ENCODE measurements at places on chromosomes 1 and 21.

- no peak for DNase-seq
These were observed 7.7 kb upstream of the SLC26A9 start for GRCh38 chr1:205950826-205951549.

- no peak for DNase-seq
These were observed 155.1 kb upstream of the IGSF21 start for GRCh38 chr1:17952506-17952905.

GRCh38 chr1:117128323-117129079 lies 7.0 kb upstream of the TRIM45 start:
- DNase-seq, result peak; percentile 40

- no peak for DNase-seq
These were observed 27.1 kb upstream of the KCNK2 start for GRCh38 chr1:215055281-215055935.

DNA sequence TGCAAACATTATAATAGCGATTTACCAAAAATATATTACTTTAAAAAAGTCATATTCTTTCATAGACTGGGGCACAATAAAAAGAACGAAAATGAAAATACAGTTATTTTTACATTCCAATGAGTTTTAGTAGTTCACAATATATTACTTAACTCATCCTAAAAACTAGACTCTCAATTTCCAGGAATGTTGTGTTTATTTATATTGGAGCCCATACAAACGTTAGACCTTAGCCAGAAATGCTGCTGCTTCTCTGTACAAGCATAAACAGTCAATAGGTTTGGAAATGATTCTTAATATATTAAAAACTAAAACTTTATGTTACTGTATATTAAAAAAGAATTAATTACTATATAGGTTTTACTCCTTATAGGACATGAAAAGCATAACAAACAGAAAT lies 302.3 kb downstream of the BRINP3 start:
- DNase-seq, result no peak

DNA sequence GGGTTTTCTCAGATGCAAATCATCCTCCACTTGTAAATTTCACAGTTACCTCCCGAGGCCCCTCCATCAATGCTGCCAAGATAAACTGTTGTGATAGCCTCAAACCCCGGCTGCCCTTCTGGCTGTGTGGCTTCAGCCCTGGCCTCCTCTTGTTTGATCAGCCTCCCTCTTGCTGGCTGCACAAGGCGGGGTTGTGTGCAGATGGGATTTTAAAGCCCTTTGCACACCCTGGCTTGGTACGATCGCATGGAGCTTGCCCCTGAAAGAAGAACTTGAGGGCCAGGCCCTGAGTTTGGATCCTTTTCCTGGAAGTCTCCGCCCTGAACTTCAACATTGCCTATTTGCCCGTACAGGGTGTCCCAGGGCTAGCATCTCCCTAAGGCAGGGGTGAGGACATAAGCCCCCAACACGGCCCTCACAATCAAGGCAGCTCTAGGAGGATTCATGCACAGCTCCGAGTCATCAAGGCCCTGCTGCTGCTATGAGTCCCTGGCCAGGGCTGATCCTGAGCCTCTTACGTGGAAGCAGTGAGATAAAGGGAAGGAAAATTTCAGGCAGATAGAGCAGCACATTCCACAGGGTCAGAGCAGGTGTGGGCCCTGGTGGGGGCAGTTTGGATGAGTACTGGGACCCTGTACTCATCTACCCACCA lies 181.2 kb upstream of the VAMP3 start:
- DNase-seq, result no peak

- DNase-seq, result no peak
These were observed 103.9 kb upstream of the KCND3 start for GRCh38 chr1:112093372-112093694.

DNA sequence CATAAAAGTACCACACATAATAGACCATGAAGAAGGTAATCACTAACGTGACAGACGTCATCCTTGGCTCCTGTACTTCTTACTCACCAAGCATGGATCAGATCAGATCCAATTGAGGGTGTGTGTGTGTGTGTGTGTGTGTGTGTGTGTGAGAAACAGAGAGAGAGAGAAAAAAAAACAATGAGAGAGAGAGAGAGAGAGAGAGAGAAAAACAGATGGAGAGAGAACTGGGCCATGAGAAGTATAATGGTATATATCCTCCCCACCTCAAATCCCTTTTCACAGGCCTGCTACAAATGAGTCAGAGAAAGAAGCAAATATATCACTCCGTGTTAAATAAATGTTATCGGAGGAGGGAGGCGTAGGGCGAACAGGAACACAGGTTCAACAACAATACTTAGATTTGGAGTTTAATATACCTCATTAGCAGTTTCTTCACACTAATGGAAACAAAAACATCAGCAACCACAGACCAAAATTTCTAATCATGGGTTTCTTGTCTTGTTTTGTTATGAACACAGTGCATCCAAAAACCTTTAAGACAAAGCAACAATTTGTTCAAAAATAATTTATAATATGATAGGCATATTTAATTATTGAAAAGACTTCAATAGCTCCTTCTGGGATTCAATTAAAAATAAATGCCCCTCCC lies 45.3 kb downstream of the TIAM1 start:
- no peak for DNase-seq

- no peak for DNase-seq
These were observed 97.4 kb upstream of the KRTAP19-8 start for GRCh38 chr21:31135531-31136184.

DNA sequence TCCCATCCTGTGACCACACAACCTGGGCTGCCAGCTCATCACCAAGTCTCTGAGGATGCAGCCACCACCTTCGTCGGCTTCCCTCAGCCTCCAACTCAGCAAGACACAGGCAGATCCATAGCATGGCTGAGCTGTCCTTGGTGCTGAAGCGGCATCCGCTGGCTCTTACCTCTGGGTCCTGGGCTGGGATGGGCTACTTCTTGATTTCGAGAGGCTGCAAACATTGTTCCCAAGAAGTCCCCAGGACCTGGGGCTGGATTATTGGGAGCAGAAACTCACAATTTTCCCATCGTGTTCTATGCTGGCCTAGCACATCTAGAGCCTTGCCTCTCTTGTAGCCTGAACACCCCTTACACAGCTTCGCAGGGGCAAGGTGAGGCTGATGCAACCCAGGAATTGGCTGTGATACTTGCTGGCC lies 24.9 kb upstream of the C1QA start:
- peak; percentile 16 for DNase-seq

- no peak for DNase-seq
These were observed 310.1 kb downstream of the DPYD start for GRCh38 chr1:97610748-97611147.

DNA sequence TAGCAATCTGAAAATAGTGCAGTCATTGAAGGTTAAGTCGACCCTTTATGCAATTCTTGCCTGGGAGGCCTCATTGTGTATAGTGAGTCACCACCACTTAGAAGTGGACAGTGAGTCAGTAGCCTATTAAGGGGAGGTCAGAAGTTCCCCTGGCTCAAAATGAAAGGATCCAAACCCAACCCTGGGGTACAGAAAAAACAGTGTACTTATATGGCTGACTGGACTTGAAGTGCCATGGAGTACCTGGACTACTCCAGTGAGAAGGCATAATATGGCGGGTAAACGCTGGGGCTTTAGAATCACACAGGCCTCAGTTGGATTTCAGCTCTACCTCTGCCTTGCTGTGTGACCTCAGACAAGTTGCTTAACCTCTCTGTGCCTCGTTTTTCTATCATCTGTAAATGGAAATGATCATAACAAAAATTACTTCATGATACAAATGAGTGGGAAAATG lies 2.2 kb upstream of the BCL9 start:
- no peak for DNase-seq

DNA sequence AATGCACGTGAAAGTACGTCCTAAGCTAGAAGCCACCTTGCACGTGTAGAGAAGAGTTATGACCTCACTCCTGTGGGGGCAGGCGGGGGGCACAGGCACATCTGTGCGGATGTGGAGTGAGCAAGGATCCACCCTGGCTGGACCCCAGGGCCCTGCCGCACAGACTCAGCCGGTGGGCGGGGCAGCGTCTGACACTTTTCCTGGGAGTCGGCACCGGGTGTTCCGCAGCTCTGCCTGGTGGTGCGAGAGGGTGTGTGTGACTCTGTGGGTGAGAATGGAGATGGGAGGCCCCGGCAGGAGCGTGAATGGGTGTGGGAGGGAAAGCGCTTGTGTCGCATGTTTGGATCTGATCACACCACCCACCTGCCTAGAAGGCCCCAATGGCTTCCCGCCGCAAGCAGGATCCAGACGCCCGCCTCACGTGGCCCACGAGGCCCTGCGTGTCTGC lies 29.5 kb downstream of the RAP1GAP start:
- no peak for DNase-seq

GRCh38 chr21:44327603-44327974 lies 11.6 kb downstream of the CFAP410 start:
- no peak for DNase-seq

DNA sequence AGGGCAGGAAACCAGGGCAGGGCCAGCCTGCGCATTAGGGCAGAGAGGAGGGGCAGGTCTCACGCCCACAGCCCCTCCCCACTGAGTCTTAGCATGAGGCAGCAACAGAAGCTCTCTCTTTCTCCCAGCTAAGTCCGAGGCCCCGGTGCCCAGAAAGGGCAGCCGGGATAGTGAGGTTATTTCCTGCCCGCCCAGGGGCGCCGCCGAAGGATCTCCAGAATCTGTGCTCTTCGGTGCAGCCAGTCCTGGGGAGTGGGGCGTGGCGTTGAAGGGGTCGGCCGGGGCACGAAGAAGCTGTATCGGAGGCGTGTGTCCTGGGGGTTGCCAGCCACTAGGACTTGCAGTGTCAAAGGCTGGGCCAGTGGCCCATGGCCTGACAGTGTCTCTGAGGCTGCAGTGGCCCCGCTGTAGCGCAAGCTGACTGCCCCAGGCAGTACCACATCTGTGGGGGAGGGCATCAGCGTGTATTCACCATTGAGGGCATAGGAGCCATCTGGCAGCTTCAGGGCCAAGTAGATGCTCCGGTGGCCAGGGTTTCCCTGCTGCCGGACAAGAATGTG lies 7.8 kb downstream of the ADAMTS4 start:
- DNase-seq, result no peak

- no peak for DNase-seq
These were observed 90.5 kb upstream of the JAK1 start for GRCh38 chr1:65056866-65057265.

GRCh38 chr1:184851822-184852746 lies 97.4 kb upstream of the EDEM3 start:
- no peak for DNase-seq

- DNase-seq, result no peak
These were observed 1.3 kb downstream of the USF1 start for GRCh38 chr1:161044535-161044907.

DNA sequence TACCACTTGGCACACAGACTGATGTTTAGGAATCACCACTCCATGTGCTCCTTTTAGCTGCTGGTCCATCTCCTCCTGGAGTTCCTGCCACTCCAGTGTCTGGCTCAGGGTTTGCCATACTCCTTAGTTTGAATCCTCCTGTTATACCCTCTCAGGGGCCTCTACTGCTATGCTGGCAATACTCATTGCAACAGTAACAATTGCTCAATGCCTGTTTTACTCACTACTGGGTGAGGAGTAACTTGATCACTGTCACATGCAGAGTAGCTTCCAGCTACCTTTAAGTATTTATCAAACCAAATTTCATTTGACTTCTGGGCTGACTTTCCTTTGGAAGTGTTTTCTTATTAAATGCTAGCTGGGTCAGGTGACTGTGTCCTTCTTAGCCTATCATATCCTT lies 107.2 kb upstream of the WLS start:
- DNase-seq, result peak; percentile 41

- peak; percentile 62 for DNase-seq
These were observed 1.1 kb downstream of the GABPA start for GRCh38 chr21:25735646-25736597.

GRCh38 chr1:171995573-171995972 lies 154.3 kb downstream of the DNM3 start:
- DNase-seq, result no peak

- DNase-seq, result no peak
These were observed 35.3 kb downstream of the VWA5B1 start for GRCh38 chr1:20325844-20326420.

DNA sequence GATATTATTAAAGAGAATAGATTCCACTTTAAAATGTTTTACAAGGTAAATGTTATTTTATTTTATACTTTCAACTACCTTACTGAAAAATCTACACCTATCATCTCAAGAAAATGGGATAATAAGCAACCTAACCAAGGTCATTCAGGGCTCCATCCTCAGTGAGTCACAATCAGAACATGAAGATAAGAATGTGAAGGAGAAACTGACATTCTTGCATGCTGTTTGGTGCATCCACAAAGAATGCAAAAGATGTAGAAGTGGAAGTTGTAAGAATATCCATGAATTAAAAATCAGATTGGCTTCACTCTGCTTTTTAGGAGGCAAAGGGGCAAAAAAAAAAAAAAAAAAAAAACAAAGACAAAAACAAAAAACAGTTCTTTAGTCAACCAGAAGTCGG lies 6.5 kb downstream of the WARS2 start:
- DNase-seq, result no peak

DNA sequence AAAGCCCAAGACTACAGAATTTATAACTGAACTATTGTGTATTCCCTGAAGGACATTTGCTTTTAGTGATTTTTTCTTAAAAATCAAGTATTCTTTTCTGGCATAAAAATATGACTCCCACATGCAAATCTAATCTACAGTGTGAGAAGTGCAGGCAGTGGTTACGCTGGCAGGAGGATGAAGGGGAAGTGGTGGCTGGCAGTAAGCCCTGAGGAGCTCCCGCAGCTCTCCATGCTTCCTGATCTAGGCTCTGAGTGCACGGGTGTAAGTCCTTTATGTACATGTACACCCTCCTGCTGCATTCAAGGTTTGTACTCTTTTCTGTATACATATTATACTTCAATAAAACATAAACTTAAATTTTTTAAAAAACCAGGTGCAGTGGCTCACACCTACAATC lies 67.5 kb upstream of the PRDX6 start:
- DNase-seq, result peak; percentile 92

GRCh38 chr1:44924835-44925464 lies 61.4 kb downstream of the EIF2B3 start:
- DNase-seq, result peak; percentile 7

GRCh38 chr1:107479865-107480350 lies 339.1 kb downstream of the NTNG1 start:
- DNase-seq, result no peak

DNA sequence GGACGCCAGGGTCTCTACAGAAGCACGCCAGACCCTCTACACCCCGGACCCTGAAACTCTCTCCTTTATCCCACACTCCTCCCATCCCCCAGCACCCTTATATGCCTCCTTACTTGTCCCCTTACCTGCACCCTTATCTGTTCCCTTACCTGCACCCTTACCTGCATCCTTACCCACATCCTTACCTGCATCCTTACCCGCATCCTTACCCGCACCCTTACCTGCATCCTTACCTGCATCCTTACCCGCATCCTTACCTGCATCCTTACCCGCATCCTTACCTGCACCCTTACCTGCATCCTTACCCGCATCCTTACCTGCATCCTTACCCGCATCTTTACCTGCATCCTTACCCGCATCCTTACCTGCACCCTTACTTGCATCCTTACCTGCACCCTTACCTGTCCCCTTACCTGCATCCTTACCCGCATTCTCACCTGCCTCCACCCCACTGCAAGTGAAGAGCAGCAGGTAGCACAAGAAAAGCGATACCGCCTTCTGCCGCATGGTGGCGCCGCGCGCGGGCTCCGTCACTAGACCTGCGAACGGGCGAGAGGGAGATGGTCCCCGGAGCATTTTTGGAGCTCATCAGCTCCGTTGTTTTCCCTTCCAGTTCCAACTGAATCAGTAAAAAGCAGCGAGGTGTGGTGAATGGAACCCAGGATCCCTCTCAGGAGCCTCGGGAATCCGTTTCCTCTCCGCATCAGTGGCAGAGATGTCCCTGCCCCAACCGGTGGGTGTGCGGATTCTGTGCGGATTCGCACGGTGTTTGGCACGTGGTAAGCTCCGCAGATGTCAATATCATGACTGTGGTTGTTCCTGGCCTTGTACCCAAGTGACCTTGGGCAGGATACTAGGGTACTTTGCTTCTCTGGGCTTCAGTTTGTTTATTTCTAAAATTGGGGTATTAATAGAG lies 2.9 kb downstream of the IFI6 start:
- DNase-seq, result peak; percentile 53
